ENCODE measurements at places on chromosomes 11 and 22. TPM values are rescaled to one million over a fixed set of nuclear protein-coding genes. Genes with fewer than 3 reads are reported as not detected.

LDHAL6A gene
- not detected for total RNA-seq

MS4A8 gene
- total RNA-seq = not detected

VPREB1 gene
- not detected for total RNA-seq

MMP8 gene
- total RNA-seq = not detected

SMC1B gene
- 0.02 TPM for total RNA-seq
